ENCODE measurements at places on chromosomes 16 and 17.

DNA sequence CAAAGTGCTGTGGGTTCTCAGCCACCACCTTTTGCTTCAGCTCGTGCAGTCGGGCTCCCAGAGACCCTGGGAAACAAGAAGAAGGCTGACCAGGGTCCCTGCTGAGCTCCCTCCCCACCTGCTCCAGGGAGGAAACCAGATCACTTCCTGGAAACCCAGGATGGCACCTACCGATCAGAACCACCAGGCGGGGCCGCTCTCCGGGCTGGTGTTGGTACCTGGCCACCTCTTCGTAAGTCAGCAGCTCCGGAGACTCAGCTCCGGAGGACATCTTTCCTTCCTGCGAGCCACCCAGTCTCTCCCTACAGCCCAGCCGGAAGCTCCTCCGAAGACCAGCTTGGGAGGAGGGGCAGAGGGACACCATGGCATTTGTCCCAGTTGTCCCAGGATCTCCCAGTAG lies 18.9 kb downstream of the MPP3 start:
- no peak for DNase-seq

DNA sequence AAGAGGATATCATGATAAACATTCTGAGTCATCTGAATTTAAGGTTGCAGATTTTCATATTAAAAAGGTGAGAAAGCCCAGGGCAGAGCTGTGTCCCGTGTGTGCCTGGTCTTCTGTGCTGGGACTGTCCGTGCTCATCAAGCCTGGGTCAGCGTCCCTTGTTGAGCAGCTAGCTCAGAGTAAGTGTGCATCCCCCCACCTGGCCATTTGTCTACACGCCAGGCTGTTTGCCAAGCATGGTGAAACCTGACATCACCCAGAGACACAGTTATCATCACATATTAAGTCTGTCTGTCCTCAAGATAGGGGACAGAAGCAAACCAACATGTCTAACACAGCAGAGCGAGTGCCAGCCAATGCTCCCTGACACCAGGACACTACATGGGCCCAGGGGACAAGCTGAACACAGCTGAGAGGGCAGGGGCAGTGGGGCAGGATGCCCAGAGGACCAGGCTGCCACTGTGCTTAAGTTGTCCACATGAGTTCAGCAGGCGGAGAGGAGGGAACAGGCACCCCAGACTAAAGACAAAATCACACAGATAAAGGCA lies 57.9 kb upstream of the CNEP1R1 start:
- DNase-seq: no peak

- no peak for DNase-seq
Observed at GRCh38 chr17:21394265-21394664, 18.1 kb downstream of the KCNJ12 start.

DNA sequence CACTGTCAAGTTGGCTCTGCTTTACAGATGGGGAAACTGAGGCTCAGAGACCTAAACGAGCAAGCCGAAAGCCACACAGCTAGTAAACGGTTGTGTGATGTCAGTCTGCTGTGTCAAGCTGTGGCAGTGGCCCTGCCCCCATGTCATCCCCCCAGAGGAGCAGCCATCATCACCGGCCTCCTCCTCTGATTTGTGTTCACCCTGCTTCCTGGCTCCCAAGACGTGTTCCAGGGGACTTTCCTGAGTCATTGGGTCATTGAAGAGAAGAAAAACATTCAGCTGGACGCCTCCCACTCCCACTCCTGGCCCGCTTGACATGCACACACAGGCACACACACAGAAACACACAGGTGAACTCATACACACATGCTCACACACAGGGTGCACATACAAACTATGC lies 54.0 kb upstream of the CIBAR2 start:
- no peak for DNase-seq

- no peak for DNase-seq
Observed at GRCh38 chr17:72611172-72611571, 481.3 kb downstream of the SLC39A11 start.

- no peak for DNase-seq
Observed at GRCh38 chr16:75556431-75556950, 439 bp upstream of the TMEM231 start.

DNA sequence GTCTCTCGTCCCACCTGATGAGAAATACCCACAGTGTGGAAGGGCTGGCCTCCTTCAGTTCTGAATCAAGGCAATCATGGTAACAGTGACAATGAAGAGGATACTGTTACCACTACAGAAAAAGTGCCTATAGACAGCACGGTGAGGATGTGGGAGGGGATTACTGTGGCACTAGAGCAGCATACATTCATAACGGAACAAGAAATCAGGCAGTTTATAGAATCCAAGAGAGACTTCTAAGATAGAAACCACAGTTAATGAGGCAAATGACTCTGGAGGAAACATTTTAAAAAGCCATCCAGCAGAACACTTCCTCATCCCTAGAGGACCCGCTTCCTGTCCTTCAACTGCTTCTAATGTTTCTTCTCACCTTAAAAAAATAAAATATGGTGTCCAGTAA lies 2.7 kb downstream of the RUSF1 start:
- no peak for DNase-seq

- no peak for DNase-seq
Observed at GRCh38 chr16:73891129-73891542, 405.5 kb upstream of the PSMD7 start.

DNA sequence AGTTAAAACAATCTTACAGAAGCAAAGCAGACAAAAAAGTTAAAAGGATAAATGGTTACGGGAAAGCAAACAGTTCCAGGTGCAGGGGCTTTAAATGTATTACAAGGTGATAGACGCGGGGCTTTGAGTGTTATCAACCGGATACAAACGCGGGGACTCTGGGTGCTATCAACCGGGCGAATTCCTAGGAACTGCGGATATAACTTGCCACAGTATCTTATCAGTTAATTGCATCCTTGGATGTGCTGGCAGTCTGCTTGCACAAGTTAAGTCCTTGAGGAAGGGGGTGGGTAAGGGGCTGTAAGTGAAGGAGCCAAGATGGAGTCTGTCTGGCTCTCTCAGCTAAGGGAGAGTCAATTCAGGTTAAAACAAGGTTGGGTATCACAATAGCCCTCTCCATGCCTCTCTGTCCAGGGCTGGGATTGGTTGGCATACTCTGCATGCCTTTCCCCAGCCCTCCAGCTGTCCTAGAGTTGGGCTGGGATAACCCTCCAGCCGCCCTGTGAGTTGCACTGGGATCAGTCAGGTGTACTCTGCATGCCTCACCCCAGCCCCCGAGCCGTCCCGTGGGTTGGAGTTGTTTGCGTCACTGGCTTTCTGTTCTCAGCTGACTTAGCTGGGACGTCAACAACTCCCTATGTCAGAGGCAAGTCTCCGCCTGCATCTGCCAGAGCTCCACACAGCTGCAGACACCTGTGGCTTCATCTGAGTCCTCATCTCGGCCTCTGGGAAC lies 40.9 kb downstream of the TMEM235 start:
- DNase-seq: no peak

DNA sequence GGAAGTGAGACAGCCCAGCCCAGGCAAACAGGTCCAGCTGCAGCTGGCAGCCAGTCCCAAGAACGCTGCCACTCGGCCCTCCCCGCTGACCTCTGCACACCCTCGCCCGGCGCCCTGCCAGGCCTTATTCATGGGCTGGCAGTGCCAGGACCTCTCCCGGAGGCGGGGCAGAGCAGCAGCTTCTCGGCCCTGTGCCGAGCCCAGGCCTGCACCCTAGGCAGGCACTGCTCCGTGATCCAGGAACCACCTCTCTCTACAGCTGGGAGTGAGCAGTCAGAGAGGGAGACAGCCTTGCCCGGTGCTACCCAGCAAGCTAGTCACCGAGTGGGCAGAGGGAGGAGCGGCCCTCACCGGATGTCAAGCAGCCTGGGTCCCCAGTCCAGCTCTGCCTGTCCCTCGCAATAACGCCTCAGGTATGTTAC lies 79.9 kb upstream of the CBX4 start:
- no peak for DNase-seq

GRCh38 chr17:63786971-63787711 lies 13.2 kb downstream of the DDX42 start:
- no peak for DNase-seq

GRCh38 chr17:76278952-76279741 lies 14.0 kb downstream of the UBALD2 start:
- peak; percentile 77 for DNase-seq

DNA sequence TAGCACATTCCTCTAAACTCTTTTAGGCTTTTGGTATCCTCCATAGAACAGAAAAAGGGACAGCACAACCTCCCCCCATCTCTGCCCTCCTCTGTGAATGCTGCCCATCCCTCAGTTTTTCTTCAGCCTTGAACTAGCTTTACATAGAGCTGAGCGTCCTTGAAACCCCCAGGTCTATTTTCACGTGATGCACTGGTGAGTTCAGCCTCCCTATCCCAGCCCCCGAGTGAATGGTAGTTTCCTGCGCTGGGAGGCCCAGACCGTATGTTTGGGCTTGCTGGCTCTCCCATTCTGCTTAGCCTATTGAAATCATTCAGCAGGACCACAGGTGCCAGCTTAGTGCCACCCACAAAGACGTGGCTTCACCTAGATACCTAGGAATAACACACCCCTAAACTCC lies 22.5 kb downstream of the ZNF385C start:
- DNase-seq: no peak

GRCh38 chr17:9028202-9028987 lies 7.1 kb downstream of the NTN1 start:
- no peak for DNase-seq

GRCh38 chr17:48595278-48595999 lies 1.9 kb upstream of the HOXB5 start:
- DNase-seq: no peak

DNA sequence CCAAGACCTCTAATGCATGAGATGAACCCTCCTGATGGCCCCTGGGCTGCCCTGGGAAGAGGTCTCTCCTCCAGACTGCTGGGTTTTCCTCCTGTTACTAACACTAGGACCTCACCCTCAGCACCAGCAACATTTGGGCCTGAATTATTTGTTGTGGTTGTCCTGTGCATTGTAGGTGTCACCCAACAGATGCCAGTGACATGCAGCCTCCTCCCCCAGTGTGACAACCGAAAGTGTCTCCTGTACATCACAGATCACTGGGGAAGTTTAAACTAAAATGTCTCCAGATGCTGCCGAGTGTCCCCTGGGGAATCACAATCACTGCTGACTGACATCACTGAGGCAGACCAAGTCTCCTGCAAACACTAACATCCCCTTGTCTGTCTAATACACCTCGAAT lies 74.8 kb downstream of the SLC5A11 start:
- DNase-seq: no peak

- no peak for DNase-seq
Observed at GRCh38 chr16:48555155-48555554, 54.8 kb downstream of the N4BP1 start.

- DNase-seq: no peak
Observed at GRCh38 chr17:61846761-61847375, 16.5 kb downstream of the BRIP1 start.

DNA sequence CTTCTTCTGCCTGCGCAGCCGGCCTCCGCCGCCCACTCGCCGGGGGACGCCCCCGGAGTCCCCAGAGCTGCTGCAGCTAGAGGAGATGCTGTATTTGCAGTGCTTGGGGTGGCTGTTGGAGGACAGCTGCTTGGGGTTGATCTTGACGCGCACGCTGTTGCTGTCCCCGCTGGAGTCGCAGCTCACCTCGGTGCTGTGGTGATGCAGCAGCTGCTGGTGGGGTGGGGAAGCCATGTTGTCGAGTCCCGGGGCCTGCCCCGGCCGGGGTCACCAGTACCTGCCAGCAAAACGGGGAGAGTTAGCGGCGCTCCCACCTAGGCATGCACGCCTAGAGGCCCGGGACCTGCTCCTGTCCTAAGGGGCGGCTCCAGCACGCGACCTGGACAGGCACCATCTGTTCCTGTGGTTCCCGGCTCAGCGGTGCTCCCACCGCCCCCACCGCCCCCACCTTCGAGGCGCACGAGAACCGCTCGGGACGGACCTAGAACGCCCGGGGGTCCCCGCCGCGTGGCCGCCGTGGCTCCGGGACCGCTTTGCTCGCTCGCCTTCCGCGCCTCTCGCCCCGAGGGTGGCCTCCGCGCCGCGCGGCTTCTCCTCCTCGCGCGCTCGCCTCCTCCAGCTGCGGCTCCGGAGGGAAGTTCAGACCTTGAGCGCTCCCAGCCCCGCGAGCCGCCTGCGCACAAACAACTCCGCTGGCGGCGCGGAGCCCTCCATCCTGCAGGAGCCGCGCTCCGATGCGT lies 863 bp downstream of the ADCY9 start:
- no peak for DNase-seq

GRCh38 chr17:50148226-50149090 lies 2.0 kb downstream of the PPP1R9B start:
- peak; percentile 80 for DNase-seq

- no peak for DNase-seq
Observed at GRCh38 chr17:68693896-68694295, 92.7 kb upstream of the FAM20A start.
